Vagina (tissue), 2 donors: ENCODE measurements at places on chromosomes 3 and 15. TPM values are rescaled to one million over a fixed set of nuclear protein-coding genes. Genes with fewer than 3 reads are reported as not detected.

DNA sequence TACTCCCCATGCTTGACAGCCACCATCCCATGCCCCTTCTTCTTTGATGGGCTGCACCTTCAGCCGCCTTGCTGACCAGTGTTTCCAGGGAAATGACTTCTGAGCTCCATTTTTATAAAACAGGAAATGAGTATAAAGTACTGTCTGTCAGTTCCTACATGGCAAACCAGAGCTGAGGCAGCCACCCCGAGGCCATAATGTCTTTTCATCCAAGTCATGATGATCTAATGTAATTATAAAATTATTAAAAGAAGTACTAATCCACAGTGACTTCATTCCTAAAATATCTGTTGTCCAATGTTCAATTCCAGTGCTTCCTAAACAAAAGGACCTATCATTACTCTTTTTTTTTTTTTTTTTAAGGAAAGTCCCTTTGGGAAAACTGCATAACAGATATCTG, 75.2 kb upstream of the HERC1 start:
- no peaks in the 10 kb centered on the region for H3K27me3 ChIP-seq

The SERPINI2 gene
- not detected for total RNA-seq

GRCh38 chr15:31349233-31350141, 22.9 kb downstream of the KLF13 start:
- no peaks in the 10 kb centered on the region for H3K27me3 ChIP-seq
- H3K36me3 ChIP-seq: peaks cover 7% of the 10 kb centered on the region
- peaks cover 98% of the 10 kb centered on the region for H3K4me1 ChIP-seq
- H3K4me3 ChIP-seq: no peak overlapping the region
- DNase-seq: no peak

DNA sequence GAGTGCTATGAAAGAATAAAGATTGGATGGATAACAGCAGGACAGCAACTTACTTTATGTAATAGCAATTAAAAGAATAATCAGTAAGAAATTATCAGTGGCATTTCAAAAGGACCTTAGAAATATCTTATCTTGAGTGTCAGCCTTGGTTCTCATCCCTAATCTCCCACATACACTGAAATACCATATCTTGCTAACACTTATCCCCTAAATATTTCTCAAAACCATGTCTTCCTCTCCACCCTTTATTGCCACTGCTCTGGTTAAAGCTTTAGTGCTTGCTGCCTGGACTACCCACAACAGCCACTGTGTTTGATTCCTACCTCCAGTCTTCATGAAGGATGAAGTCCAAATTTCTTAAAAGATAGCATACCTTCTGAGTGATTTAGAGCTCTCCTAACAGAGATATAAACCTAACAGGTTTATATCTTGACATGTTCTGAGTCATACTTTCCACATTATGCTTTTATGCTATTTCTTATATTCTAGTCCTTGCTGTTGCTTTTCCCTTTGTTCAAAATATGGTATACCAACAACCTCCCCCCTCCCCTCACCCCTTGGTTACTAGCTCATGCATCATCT, 202.8 kb downstream of the RSRC1 start:
- H3K27ac ChIP-seq: no peak overlapping the region
- H3K36me3 ChIP-seq: no peaks in the 10 kb centered on the region
- H3K4me1 ChIP-seq: no peaks in the 10 kb centered on the region
- no peaks in the 10 kb centered on the region for H3K27me3 ChIP-seq

The PPM1L gene
- 14.2 TPM for total RNA-seq

The CYP1A2 gene
- not detected for total RNA-seq

GRCh38 chr3:24533561-24534193, 39.0 kb upstream of the THRB start:
- H3K4me3 ChIP-seq: no peak overlapping the region
- no peak overlapping the region for H3K27ac ChIP-seq
- H3K27me3 ChIP-seq: no peaks in the 10 kb centered on the region
- DNase-seq: no peak
- H3K4me1 ChIP-seq: no peaks in the 10 kb centered on the region

- no peak overlapping the region for H3K27ac ChIP-seq
- no peaks in the 10 kb centered on the region for H3K27me3 ChIP-seq
- no peak for DNase-seq
- H3K36me3 ChIP-seq: no peaks in the 10 kb centered on the region
Observed at GRCh38 chr3:114852966-114853365, 294.1 kb downstream of the ZBTB20 start.

- H3K36me3 ChIP-seq: no peaks in the 10 kb centered on the region
- no peak overlapping the region for H3K4me3 ChIP-seq
- H3K27me3 ChIP-seq: no peaks in the 10 kb centered on the region
- no peaks in the 10 kb centered on the region for H3K4me1 ChIP-seq
- no peak for DNase-seq
- no peak overlapping the region for H3K27ac ChIP-seq
Observed at GRCh38 chr3:45249391-45249790, 23.3 kb upstream of the TMEM158 start.
